A172 (cell line): ENCODE measurements at places on chromosomes 3 and 15.

- no peak for DNase-seq
Observed at GRCh38 chr3:122014741-122015140, 7.3 kb downstream of the ILDR1 start.

DNA sequence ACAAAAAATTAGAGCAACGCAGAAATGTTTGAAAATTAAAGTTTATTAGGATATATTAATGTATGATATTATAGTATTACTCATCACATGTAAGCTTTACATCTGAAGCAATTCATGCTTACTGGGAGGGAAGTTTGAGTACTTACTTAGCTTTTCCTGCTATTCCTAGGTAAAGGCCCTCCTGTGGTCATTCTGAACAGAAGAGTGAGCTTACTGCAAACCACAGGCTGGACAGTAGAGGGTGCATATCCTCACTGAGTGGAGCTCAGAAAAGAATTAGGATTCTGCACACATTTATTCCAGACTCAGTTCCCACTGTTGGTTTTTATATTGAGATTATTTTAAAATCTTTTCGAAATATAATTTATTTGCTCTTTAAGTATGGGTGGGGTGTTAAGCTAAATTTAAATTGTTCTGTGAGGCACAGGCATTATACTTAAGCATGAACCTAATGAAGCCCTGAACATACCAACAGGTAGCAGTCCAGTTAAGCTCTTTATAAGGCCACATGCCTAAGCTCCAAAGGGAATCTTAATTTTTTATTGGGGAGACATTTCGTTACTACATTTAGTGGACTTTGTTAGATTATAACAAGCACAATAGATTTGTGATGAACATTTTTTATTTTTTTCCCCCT, 10.2 kb downstream of the MRPS22 start:
- peak; percentile 68 for DNase-seq

DNA sequence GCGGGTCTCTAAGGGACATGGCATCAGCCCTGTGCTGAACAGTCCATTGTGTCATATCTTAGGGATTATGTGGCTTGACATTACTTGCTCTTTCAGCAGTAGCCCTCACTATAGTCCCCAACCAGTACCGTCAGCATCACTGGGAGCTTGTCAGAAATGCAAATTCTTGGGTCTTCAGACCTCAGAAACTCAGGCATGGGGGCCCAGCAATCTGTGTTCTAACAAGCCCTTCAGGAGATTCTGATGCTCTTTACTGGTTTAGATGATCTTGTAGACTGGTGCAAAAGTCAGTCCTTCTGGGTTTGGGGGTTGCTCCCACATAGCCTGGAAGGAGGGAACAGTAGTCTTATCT, 39.0 kb upstream of the TRAK1 start:
- DNase-seq, result no peak

DNA sequence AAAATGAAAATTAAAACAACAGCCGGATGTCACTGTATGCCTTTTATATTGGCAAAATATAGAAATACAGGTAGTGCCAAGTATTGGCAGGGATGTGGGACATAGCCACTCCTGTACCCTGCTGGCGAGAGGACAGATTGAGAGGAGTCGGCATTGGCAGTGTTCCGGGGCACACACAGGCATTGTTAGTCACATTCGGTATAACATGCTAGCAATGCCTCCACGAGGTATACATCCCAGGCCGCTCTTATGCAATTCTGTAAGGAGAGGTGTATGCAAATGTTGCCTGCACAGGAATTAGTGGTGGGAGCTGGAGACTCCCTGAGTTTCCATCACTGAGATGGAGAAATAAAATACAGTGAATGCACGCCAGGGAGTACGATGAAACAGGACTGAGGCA, 99.4 kb upstream of the DLG1 start:
- DNase-seq, result no peak

DNA sequence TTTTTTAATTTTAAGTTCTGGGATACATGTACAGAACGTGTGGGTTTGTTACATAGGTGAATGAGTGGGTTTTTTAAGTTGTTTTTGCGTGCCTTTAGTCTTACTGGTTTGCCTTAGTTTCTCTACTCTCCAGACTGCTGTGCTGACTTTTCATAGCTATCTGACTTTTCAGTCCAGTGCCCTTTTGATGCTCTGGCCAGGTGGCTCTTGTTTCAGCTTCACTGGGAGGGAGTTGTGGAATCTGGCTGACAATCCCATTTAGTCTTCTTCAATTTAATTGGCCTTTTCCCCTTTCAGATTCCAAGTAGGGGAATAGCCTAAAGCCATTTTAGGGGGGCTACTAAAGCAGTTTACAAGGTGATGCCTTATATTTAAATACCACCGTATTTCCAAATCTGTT, 30.1 kb downstream of the FNDC3B start:
- DNase-seq, result no peak

DNA sequence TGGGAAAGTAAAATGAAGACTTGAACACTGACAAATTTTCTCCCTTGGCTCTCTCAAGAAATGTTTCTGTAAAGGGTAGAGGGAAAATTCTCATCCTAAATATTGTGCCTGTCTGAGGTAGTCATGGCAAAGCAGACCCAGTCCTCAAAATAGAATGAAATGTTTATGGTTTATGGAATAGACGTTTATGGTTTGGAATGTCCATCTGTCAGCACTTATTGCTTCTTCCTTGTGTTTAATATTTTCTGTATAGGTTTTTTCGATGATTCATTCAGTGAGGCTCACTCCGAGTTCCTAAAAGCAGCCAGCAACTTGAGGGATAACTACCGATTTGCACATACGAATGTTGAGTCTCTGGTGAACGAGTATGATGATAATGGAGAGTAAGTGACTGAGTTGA, 13.9 kb downstream of the ELL3 start:
- no peak for DNase-seq

- DNase-seq, result no peak
Observed at GRCh38 chr15:52803467-52804306, 13.6 kb upstream of the ONECUT1 start.

GRCh38 chr3:145124900-145125678, 1035.9 kb downstream of the PLOD2 start:
- peak; percentile 1 for DNase-seq

DNA sequence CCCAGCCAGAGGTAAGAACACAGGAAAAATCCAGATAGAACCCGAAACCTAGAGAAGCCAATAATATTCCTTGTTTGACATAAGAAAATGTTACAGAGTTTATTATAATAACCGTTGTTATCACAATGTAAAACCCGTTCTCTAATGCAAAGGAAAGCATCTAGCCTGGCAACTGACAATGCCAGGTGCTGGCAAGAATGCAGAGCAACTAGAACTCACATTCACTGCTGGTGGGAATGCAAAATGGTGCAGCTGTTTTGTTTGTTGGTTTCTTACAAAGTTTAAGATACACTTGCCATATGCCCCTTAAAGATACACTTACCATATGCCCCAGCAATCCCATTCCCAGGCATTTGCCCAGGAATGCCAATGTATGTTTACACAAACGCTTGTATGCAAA, 23.4 kb downstream of the VPS39 start:
- DNase-seq, result no peak

DNA sequence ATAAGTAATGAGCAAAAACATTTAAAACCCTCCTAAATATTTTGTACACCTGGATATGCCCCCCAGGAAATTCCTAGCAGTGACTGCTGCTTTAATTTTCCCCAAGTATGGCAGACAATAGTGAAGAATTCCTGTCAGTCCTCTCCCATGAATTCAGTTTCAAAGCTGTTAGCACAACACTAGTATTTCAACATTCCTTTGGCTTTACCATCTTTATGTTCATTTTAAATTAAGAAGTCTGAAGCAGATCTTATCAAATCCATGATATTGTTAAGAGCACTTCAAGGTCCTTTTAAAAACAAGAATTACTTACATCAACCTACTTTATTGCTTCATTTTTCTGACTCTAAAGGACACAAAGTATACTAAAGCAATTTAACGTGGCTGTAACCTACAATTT, 28.8 kb upstream of the CDIN1 start:
- no peak for DNase-seq

DNA sequence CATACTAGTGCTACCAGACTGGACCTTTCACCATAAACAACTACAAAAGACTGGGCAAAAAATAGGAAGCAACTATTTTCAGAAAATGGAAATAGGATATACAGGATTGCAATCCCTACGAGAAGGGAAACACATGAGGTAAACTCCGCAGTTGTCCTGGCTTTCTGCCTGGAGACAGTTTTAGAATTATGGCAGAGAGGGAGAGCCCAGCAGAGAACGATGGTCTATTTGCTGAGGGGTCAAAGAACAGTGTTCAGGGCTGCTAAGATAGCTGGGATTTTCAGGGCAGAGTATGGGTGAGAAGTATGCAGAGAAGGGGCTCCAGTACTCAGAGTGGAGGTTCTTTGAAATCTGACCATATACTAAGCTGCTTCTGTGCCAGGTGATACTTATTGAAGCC, 163.4 kb downstream of the CHDH start:
- no peak for DNase-seq

DNA sequence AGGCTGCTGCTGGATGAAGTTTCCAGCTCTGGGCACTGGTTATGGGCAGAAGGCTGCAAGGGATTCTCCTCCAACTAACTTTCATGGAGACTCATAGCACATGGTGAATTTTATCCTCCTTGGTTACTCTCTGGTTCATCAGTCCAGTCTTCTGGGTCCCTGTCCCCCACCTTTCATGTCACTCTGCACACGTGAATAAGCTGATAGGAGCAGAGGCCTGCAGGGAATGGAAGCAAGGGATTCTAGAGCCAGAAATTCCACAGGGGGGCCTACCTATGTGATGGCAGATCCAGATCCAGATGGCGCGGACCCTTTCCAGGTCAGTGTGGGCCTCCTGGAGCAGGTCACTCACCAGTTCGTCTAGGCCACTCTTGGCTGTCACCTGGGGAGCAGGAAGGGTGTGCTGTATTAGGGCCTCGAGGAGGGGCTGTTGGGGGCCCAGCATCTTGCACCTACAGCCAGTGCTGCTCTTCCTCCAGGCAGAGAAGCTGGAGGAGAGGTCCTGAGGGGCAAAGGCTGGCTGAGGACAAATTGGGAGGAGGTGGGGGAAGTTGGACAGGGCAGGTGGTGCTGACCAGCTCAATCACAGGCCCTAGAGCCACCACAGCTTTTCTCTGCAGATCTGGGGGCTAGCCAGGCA, 30.2 kb downstream of the KY start:
- no peak for DNase-seq

- DNase-seq, result peak; percentile 21
Observed at GRCh38 chr3:195905970-195906864, 2.1 kb downstream of the TNK2 start.

GRCh38 chr3:42755681-42756578, 17.1 kb downstream of the CCDC13 start:
- DNase-seq, result no peak

GRCh38 chr15:75570126-75570845, 8.8 kb downstream of the PTPN9 start:
- DNase-seq, result no peak

DNA sequence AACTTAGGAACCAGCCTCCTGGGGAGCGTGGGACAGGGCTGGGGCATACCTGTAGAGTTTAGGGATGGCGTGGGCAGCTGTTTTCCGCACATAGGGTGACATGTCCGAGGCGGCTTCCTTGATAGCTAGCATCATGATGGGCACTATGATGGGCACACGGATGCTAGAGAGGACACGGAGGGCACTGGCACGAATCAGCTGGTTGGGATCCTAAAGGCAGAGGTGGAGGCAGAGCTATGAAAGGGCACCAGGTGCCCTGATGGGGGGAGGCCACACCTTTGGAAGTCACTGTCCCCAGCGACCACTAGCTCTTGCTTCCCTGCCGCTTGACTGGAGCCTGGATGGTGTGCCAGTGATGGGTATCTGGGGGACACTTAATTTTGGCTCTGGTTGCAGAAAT, 28.3 kb downstream of the AP3B2 start:
- DNase-seq, result no peak

DNA sequence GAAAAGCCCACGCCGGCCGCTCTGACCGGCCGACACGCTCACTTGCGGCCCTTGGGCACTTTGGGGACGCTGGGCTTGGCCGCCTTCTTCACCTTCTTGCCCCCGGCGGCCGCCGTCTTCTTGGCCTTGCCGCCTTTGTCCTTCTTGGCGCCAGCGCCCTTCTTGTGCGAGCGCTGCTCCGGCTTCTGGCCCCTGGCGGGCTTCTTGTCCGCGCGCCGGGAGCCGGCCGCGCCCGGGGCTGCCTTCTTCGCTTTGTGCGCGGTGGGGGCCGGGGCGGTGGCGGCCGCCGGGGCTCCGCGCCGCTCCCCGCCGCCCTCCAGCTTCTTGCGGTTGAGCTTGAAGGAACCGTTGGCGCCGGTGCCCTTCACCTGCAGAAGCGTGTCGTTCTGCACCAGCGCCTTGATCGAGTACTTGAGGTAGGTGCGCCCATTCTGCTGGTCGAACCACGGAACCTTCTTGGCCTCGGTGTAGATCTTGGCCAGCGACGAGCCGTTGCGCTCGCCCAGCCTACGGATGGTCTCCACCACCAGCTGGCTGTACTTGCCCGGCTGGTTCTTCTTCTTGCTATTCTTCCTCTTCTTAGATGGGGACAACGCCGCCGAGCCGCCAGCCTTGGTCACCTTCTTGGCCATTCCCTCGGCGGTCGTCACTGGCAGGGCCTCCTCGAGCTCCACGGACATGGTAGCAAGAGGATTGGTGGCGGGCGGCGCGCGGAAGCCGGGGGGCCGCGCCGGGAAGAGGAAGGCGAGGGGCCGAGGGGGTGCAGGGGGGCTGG, 36.7 kb downstream of the HMCES start:
- DNase-seq, result no peak

DNA sequence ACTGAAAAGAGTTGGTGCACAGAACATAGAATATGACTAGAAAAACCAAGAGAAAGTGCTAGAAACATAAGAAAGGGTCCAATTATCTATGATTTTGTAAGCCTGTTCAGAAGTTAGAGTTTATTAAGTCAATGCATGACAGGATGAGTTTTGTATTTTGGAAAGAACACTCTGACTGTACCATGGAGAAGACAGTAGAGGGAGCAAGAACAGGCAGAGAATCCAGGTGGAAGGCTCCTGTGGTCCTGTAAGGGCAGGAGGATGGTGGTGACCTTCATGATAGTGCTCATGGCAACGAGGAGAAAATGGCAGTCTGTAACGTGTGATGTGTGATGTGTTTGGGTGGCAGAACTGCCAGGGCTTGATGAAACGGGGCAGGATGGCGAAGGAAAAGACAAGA, 249.1 kb downstream of the CTNNB1 start:
- DNase-seq, result no peak

- DNase-seq, result no peak
Observed at GRCh38 chr15:66839506-66840112, 137.6 kb downstream of the SMAD6 start.

DNA sequence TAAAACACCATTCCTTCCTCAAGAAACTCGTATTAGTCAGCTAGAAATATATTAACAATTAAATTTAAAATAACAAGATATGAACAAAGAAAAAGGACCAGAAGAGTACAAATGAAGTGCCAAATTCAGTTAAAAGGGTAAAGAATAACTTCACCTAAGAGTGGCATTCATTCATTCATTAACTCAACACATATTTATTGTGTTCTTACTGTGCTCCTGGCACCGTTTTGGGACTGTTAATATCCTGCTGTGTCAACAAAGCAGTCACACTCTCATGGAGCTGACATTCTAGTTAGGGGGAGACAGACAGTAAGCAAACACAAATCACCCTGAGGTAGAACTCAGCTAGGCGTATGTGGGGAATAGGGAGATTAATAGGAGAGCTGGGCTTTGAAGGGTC, 123.6 kb upstream of the DPPA4 start:
- DNase-seq, result no peak
